AG04450 (cell line): ENCODE measurements at places on chromosomes 3 and 15. TPM values are rescaled to one million over a fixed set of nuclear protein-coding genes. Genes with fewer than 3 reads are reported as not detected.

The CTXN2 gene
- not detected in 2 replicates for polyA plus RNA-seq

The PLA2G4B gene
- polyA plus RNA-seq, result 1.3 and 2.8 TPM in 2 replicates

The INKA1 gene
- 1.9 and 2.8 TPM in 2 replicates for polyA plus RNA-seq

The MASP1 gene
- polyA plus RNA-seq, result 80.7 and 105 TPM in 2 replicates

The SENP2 gene
- 18.2 and 28.1 TPM in 2 replicates for polyA plus RNA-seq

The ZNF280D gene
- 12.9 and 17.6 TPM in 2 replicates for polyA plus RNA-seq

The RAB6B gene
- polyA plus RNA-seq, result 2.2 and 2.3 TPM in 2 replicates

The SCN11A gene
- polyA plus RNA-seq, result 0.05 TPM in 2 replicates

- no peak for DNase-seq
Measured at GRCh38 chr15:86776145-86776544, 696.5 kb downstream of the AGBL1 start.

DNA sequence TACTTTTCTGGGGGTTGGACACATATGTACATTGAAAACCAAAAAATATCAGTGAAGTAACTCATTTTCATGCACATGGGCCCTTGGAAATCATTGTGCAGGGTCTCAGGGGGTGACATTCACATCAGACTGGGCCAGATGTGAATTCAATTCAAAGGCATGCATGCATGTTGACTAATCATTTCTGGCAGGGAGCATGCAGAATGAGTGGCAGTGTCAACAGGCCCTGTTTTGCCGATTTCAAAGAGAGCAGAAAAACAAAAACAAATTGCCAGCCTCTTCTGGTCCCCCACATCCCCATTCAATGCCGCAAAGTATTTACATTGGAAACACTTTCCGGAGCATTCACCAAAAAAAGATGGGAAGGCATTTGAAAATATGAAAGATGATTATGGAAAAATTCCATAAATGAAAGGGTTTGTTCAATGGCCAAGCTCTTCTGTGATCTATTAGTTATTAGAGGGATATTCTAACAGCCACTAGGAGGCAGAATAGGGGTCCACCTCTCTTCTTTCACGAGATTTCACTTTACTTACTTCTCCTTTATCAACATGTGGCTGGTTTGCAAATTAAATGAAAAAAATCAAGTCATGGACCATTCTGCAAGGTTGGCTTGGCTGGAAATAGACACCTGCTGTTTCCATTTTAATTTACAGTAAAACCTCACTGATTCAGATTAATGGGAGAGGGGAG, 119.9 kb upstream of the FEZF2 start:
- DNase-seq, result no peak

- DNase-seq, result no peak
Measured at GRCh38 chr15:39286706-39287105, 294.2 kb upstream of the THBS1 start.

DNA sequence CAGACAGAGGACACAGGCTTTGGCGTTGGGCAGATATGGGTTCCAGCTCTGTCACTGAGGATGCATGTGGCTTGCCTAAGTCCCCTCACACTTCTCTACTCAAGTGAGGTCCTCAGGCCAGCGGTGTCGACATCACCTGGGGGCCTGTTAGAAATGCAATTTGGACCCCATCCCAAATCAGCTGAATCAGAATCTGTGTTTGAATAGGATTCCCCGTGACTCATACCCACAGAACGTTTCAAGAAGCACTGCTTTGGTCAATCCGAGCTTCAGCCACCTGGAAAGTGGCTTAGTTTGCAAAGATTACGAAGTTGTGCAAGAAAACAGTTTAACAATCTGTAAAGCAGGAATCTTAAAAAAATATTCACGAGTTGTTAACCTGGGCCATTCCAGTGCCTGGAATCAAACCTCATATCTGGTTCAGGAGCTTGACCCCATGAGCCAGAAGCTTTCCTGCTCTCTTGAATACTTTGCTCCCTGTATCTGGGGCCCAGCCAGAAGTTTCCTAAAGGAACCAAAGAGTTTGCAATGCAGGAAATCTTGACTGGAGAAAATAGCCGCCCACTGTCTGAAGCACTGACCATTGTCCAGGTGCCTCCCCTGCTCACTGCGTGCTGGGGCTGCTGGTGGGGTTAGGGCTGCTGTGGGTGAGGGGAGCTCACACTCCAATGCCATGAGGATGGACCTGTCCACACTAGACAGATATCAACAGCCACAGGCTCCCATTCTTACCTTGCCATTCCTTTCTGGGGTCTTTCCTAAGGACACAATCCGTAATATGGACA, 208.5 kb upstream of the LINGO1 start:
- DNase-seq, result peak; percentile 41

DNA sequence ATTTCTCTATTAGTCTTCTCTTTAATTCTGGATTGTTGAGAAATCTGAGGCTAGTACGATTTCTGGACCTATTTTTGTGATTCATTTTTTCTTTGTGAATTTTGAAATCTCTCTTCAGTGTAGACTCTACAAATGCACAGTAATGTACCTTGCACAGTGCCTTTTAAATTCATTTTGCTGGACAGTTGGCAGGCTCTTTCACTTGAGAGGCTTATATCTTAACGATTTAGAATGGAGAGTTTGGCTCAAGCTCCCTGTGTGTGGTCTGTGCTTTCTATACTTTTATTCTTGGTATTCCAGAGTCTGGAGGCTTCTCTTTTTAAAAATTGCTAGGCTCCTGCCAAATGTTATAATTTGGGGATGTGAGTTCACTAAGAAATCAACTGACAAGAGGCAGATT, 8.8 kb downstream of the CRYBG3 start:
- no peak for DNase-seq

GRCh38 chr3:40258555-40258954, 51.0 kb upstream of the EIF1B start:
- DNase-seq, result no peak

DNA sequence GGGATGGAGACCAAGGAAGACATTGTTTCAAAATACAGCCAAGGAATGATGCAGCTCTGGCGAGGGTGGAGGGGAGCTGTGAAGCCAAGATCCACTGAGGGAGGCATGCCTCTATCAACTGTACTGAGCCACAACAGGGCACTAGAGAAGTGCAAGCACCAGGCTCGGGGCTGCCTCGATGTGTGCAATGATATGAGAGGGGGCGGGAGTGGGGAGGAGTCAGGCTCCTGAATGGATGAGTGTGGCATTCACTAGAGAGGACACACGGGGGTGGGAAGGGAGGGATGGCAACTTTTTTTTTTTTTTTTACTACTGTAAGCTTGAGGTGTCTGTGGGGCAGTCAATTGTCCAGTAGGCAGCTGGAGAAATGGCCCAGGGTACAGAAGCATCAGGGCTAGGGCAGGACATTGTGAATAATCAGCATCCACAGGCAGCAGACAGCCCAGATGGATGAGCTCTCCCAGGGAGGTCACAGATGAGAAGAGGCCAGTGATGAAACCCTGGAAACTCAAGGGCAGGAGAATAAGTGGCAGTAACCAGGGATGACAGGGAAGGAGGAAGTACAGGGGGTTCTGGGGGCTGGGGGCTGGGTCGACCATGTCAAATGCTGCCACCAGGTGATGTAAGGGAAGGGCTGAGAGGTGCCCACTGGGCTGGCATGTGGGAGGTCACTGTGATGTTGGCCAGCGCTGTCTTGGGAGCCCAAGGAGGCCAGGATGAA, 5.9 kb downstream of the STOML1 start:
- no peak for DNase-seq

GRCh38 chr3:18840535-18841137, 307.7 kb upstream of the KCNH8 start:
- no peak for DNase-seq

DNA sequence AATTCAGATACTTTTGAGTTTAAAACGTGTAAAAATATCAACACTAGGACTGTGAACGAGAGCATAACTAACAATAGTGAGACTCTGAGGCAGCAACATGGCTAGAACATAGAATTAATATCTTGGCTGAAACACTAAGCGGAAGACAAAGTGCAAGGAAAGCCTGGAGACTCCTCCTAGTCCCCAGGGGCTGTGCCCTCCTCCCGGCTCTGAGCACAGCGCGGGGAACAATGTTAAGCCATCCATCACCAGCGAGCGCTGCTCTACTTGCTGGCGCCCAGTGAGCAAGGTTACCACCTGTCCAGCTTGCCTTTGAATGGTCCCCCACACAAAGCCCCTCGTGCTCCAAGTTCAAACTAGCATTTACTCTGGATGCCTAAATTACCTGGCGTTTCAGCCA, 436.9 kb downstream of the FOXP1 start:
- no peak for DNase-seq

DNA sequence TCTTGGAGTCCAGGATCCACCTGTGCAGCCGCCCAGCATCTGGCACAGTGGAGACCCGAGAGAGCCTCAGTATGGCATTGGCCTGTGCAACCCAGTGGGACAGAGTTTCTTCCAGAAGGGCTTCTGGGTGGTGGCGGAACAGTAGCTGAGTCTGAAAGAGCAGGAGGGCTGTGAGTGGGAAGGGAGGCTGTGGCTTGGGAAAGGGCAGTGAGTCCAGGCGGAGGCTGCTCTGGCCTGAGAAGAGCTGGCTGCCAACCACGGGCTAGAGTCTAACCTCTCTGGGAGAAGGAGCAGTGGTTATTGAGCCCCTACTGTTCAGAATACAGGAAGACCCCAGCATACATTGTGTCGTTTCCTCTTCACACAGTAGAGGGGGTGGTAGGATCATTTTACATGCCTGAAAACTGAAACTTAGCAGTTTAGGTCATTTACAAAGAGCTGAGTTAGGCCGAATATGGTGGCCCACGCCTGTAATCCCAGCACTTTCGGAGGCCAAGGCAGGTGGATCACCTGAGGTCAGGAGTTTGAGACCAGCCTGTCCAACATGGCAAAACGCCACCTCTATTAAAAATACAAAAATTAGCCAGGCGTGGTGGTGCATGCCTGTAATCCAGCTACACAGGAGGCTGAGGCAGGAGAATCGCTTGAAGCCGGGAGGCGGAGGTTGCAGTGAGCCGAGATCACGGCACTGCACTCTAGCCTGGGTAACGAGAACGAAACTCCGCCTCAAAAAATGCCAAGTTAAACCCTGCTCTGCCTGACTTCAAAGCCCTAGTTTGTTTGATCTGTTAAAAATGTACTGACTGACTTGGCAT, 3.2 kb downstream of the AEN start:
- DNase-seq, result no peak

DNA sequence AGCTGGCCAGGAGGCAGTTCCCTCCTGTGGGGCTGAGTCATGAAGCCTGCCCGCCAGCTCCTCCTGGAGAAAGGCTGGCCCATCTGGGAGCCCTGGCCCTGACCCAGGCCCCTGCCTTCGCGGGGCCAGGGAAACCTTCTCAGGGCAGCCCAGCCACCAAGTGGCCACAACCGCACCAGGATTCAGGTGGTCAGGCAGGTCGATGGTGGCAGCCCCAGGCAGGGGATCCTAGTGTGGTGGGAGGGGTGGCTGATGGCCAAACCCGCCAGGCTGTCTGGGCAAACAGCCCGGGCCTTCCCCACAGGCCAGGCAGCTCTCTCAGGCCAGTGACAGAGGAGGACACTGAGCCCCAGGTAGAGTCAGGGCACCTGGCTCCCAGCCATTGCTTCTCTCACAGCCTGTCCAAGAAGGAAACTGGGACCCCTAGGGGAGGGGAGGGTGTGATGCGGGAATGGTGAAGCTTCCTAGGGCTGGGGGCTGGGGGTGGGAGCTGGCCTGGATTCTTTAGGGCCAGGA, 1.2 kb downstream of the TWF2 start:
- DNase-seq, result peak; percentile 66

- no peak for DNase-seq
Measured at GRCh38 chr3:102078854-102079808, 229.8 kb downstream of the NFKBIZ start.

- DNase-seq, result no peak
Measured at GRCh38 chr15:25652704-25653103, 210.4 kb downstream of the ATP10A start.

GRCh38 chr3:33789183-33789954, 9.1 kb upstream of the PDCD6IP start:
- no peak for DNase-seq

GRCh38 chr15:45328663-45329062, 49.7 kb downstream of the GATM start:
- DNase-seq, result no peak

DNA sequence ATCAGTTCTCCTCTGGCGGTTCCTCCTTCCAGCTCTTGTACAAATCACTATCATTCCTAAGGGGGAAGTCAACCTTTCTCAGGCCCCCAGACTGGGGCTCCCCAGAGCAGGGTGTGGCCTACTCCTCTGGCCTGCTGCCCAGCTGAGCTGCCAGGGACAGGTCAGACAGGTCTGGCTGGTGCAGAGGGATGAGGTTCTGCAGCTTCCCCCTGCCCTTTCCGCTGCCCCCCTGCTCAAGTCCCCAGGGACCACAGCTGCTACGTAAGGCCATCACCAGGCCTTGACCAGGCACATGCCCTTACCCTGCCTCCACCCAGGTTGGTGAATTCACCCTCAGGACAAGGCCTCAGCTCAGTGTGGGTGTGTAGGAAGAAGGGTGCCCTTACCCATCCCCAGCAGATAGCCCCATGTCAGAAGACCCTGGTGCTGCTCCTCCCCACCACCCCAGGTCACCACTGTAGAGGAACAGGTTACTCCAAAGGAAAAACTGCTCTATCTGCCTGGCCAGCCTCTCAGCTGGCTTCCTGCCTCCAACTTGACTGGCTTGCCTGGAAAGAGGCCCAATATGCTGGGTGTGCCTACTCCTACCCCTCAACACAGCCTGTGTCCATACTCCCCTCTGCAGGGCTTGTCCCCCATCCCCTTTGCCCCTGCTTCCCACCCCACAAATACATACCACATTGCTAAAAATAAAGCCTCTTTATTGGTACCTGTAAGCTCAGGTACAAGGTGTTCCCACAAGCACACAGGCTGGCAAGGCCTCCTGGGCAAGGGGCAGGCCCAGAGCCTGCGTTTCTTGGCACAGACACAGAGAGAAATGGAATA, 12.0 kb downstream of the CSRNP1 start:
- DNase-seq, result no peak

- DNase-seq, result no peak
Measured at GRCh38 chr3:149163066-149163465, 33.6 kb downstream of the HPS3 start.

DNA sequence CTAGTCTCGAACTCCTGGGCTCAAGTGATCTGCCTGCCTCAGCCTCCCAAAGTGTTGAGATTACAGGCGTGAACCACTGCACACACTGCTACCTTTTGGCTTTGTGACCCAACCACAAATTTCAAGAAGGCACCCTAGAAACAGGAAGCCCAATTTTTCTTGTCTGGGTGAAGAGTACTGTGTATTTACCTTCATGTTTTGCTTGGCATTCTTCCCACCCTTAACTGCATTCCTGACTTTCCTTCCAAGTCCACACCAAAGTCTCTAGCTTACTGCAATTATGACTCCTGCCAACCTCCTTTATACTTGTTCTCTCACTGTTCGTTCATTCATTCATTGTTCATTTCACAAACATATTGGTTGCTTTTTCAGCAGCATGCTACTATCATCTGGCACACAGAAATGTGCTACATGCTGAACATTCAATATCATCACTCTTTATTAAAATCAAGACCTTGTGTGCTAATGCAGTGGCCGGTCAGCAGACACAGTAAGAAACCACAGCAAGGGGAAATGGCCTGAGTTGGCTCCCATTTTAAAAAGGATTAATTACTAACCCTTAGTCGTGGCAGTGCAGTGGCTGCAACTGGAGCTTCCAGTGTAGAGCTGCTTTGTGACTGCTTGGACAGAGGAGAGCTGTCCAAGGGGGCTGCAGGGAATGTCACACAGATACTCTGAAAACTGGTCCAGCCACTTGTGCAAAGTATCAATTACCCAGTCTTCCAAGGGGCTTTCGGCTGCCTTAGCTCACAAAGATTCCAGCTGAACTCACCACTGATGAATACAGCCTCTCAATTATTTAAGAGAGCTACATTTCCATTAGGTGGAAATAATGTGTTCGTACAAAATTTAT, 94.0 kb downstream of the ETFA start:
- DNase-seq, result no peak
